ENCODE measurements at places on chromosomes 2 and 18.

- peaks cover 4% of the 10 kb centered on the region for H3K4me1 ChIP-seq
- no peaks in the 10 kb centered on the region for H3K36me3 ChIP-seq
- DNase-seq = no peak
- no peak overlapping the region for H3K27ac ChIP-seq
- no peak overlapping the region for H3K4me3 ChIP-seq
These were observed 135.2 kb downstream of the BARD1 start for GRCh38 chr2:214674278-214674677.

DNA sequence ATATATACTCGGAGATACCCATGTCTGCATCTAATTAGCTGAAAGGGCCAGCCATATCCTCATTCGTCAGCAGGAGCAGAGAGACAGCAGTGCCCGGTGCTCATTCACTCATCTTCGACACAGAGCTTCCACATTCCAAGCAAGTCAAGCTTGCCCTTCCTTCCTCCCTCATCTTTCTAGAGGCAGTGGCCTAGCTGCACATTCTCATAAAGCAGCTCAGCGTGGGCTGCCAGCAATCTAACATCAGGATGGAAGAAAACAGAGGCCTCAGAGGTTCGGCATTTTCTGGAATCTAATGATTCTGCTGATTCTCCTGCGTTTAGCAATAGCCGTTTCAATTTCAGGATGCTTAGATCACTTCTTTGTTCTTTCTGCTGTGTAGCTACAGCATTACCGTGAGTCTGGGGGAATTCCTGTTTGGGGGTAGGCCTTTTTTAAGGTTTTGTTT, 68.8 kb downstream of the CLHC1 start:
- H3K27me3 ChIP-seq = no peaks in the 10 kb centered on the region
- no peak overlapping the region for H3K27ac ChIP-seq
- peaks cover 44% of the 10 kb centered on the region for H3K4me1 ChIP-seq
- DNase-seq = no peak

- no peaks in the 10 kb centered on the region for H3K36me3 ChIP-seq
- H3K4me3 ChIP-seq = no peak overlapping the region
- H3K4me1 ChIP-seq = no peaks in the 10 kb centered on the region
- H3K27ac ChIP-seq = no peak overlapping the region
- DNase-seq = no peak
These were observed 494.4 kb downstream of the SOX11 start for GRCh38 chr2:6186332-6187151.

GRCh38 chr18:35073186-35074105, 32.2 kb downstream of the MAPRE2 start:
- H3K27me3 ChIP-seq = no peaks in the 10 kb centered on the region
- H3K4me3 ChIP-seq = no peak overlapping the region
- H3K27ac ChIP-seq = no peak overlapping the region
- no peaks in the 10 kb centered on the region for H3K4me1 ChIP-seq
- no peak for DNase-seq

- H3K4me1 ChIP-seq = no peaks in the 10 kb centered on the region
- H3K27me3 ChIP-seq = no peaks in the 10 kb centered on the region
- no peak overlapping the region for H3K4me3 ChIP-seq
- H3K27ac ChIP-seq = no peak overlapping the region
These were observed 778.3 kb upstream of the CDH7 start for GRCh38 chr18:64972545-64972944.

Measured in CD14-positive monocyte (primary cell).